Astrocyte (in vitro differentiated cells and primary cell): ENCODE measurements at places on chromosomes 6 and 20. TPM values are rescaled to one million over a fixed set of nuclear protein-coding genes. Genes with fewer than 3 reads are reported as not detected.

Gene APCDD1L
- total RNA-seq: 16.4 and 23.3 TPM in 2 replicates

Gene PDYN
- not detected in 2 replicates for total RNA-seq

Gene FERMT1
- total RNA-seq: 8.4 and 10.9 TPM in 2 replicates

DNA sequence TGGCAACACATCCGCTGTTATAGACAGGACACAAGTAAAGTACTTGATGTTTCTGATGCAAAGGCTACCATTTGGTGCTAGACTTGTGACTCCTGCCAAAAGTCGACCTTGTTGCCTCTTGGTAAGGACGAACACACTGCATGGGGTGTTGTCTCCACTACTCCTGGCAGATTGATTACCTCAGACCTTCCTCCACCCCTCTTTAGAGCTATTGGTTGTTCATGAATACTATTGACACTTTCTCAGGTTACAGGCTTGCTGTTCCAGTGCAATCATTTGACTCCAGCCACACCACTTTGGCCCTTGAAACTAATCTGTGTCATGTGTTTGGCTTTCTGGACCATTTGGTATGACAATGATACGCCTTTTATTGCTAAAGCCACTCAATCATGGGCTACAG is 62.3 kb downstream of the TRMT11 start:
- H3K27me3 ChIP-seq: no peaks in the 10 kb centered on the region
- H3K36me3 ChIP-seq: peaks cover 10% of the 10 kb centered on the region
- DNase-seq: no peak
- no peak overlapping the region for H3K4me3 ChIP-seq
- H3K4me1 ChIP-seq: no peaks in the 10 kb centered on the region

DNA sequence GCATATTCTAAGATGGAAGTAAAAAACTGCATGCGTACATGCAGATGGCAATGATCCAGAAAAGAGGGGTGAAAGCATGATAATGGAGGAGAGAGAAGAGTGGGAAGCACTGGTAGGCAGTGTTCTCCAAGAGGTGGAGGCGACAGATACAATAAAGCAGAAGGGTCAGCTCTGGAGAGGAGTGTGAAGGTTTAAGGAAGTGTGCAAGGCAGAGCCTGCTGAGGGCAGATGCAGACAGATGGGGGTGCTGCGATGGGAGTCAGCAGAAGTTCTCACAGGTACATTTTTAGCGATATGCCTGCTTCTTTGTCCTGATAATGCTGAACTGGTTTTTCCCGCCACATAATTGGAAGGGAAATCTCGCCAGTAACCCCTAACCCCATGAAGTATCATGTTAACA is 81.1 kb upstream of the C6orf118 start:
- DNase-seq: no peak
- H3K4me3 ChIP-seq: no peak overlapping the region
- no peaks in the 10 kb centered on the region for H3K4me1 ChIP-seq
- no peak overlapping the region for H3K27ac ChIP-seq
- H3K27me3 ChIP-seq: no peaks in the 10 kb centered on the region
- no peaks in the 10 kb centered on the region for H3K36me3 ChIP-seq

DNA sequence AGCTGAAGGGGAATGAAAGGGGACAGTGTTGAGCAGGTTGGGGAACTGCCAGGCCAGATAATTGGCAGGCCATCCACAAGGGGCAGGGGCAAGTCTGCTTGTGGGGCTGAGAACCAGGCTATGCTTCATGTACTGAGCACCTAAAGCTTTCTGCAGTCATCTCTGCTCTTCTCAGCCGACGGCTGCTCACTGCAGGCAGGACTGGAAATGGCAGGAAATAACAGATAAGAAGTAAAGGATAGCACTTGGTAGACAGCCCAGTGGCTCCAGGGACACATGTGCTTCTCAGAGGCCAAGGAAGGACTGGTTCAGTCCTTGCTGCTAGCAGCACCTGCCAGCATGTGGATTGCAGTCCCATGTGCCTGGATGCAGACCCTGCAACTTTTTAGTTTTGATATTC is 89.8 kb downstream of the CD164 start:
- no peak overlapping the region for H3K4me3 ChIP-seq
- H3K4me1 ChIP-seq: no peaks in the 10 kb centered on the region
- no peaks in the 10 kb centered on the region for H3K36me3 ChIP-seq
- no peak for DNase-seq
- no peaks in the 10 kb centered on the region for H3K27me3 ChIP-seq

- H3K4me3 ChIP-seq: no peak overlapping the region
- no peak overlapping the region for H3K27ac ChIP-seq
- H3K36me3 ChIP-seq: no peaks in the 10 kb centered on the region
- no peak for DNase-seq
Observed at GRCh38 chr6:166936079-166936787, 20.1 kb downstream of the RNASET2 start.

DNA sequence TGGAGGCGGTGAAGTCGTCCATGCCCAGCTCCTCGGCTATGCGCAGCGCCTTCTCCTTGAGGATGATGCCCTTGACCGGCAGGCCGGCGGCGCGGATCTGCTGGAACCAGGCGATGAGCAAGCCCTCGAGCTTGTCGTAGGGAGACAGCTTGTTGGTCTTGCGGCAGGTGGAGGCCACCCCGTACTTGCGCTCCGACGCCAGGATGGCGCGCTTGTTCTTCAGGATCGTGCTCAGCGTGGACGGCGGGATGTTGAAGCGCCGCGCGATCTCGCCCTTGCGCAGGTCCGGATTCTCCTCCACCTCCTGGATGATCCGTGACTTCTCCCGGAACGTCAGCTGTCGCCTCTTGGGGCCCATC is 435 bp downstream of the CENPB start:
- no peaks in the 10 kb centered on the region for H3K36me3 ChIP-seq
- peak; percentile 53 for DNase-seq
- peak overlapping the region; percentile 64 for H3K27ac ChIP-seq
- H3K4me1 ChIP-seq: peaks cover 18% of the 10 kb centered on the region
- H3K4me3 ChIP-seq: peak overlapping the region; percentile 70
- no peaks in the 10 kb centered on the region for H3K27me3 ChIP-seq

- H3K4me1 ChIP-seq: no peaks in the 10 kb centered on the region
- no peak overlapping the region for H3K27ac ChIP-seq
- no peaks in the 10 kb centered on the region for H3K36me3 ChIP-seq
Observed at GRCh38 chr20:49140834-49141233, 47.3 kb downstream of the STAU1 start.

DNA sequence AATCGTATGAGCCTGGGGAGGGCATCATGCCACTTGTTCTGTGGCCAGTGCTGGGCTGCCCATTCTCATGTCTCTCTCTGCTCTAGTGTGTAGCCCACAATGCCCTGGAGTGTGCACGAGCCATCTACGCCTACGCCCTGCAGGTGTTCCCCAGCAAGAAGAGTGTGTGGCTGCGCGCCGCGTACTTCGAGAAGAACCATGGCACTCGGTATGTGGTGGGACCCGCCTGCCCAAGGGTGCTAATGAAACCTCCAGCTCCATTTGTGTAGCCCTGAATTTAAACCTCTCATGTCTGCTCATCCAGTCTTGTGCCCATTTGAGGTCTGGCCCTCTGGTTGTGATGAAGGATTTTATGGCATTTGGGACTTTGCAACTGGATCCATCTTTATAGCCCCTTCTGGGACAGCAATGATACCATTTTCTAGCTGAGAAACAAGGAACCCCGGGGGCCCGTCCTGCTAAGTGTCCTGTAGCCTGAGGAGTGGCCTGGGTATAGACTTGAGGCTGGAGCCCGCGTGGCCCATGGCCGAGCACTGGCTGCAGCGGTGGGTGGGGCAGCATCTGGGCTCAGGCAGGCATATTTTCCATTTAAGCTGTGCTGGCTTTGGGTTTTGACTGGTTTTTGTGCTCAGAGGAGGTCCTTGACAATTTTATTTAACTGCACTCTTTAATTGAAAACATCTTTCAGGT is 13.2 kb upstream of the C20orf204 start:
- peaks cover 26% of the 10 kb centered on the region for H3K36me3 ChIP-seq
- H3K4me1 ChIP-seq: no peaks in the 10 kb centered on the region
- no peaks in the 10 kb centered on the region for H3K27me3 ChIP-seq
- DNase-seq: no peak

DNA sequence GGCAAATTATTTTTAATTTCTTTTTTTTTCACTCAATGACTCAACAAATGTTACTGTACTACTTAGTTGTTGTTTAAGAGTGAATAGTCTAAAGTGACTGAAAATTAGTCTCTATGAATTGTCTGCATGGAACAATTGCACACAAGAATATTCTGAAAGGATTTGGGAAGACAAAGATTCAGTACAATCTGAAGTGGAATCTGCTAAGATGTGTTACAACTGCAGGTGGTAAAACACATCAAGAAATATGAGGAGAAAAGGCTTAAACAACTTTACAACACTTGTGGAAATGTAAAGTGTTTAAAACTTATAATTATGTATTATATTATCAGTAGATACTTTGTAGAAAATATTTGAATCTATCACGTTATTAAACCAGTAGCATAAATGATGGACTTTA is 193.4 kb downstream of the WDR27 start:
- H3K4me3 ChIP-seq: no peak overlapping the region
- H3K27ac ChIP-seq: no peak overlapping the region
- no peaks in the 10 kb centered on the region for H3K4me1 ChIP-seq
- no peaks in the 10 kb centered on the region for H3K36me3 ChIP-seq
- H3K27me3 ChIP-seq: no peaks in the 10 kb centered on the region

- H3K4me1 ChIP-seq: no peaks in the 10 kb centered on the region
- H3K4me3 ChIP-seq: no peak overlapping the region
- no peak for DNase-seq
- H3K27ac ChIP-seq: no peak overlapping the region
- H3K27me3 ChIP-seq: no peaks in the 10 kb centered on the region
- H3K36me3 ChIP-seq: no peaks in the 10 kb centered on the region
Observed at GRCh38 chr20:33744773-33745385, 13.1 kb downstream of the ZNF341 start.

DNA sequence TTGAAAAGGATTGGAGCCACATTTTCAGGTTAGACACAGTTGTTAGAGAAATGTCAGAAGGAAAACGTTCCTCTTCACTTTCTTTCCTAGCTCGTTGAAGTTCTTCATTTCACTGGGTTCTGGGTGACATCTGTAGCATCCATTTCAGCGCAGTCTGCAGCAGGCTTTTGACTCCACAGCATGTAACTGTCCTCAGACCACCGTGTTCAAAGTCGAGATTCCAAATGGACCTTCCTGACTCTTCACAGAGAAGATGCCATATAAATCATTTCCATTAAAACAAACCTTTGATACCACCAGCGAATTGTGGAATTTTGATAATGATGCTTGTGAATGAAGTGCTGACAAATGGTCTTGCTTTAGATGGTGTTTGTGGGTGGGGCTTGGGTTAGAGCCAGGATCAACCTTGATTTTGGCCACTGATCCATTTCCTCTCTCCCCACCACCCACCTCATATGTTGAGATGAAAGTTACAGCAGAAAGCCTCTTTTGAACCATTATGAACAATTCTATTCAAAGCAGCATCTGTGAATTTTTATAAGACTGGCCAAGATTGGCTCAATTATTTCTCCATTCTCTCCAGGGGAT is 185.3 kb upstream of the PREP start:
- peak overlapping the region; percentile 30 for H3K27ac ChIP-seq
- peaks cover 28% of the 10 kb centered on the region for H3K4me1 ChIP-seq
- DNase-seq: no peak
- H3K27me3 ChIP-seq: no peaks in the 10 kb centered on the region
